ENCODE measurements at places on chromosomes 1 and 21. TPM values are rescaled to one million over a fixed set of nuclear protein-coding genes. Genes with fewer than 3 reads are reported as not detected.

The RASSF5 gene
- total RNA-seq, result 182 TPM

DNA sequence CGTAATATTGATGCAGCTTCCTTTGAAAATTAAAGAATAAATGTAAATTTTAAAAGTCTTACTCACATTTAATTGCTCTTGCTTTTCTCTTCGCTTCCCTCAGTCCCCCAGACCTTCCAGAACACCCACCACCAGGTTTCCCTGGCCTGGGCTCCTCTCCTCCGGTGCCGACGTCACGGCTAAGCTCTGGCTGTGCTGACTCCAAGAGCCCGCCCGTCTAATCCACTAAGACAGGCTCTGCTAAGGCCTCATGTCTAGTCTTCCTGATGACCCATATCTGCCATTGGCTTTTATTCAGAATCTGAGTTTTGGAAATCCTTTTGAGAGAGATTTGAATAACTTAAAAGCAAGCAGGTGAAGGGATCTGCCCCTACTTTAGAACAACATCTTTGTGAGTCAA is 53.9 kb upstream of the NADK start:
- no peak for DNase-seq
- H3K4me1 ChIP-seq, result peaks cover 19% of the 10 kb centered on the region
- no peak overlapping the region for H3K4me3 ChIP-seq
- H3K27ac ChIP-seq, result no peak overlapping the region

GRCh38 chr1:32223683-32224082 is 1.5 kb downstream of the EIF3I start:
- H3K36me3 ChIP-seq, result peaks cover 55% of the 10 kb centered on the region
- DNase-seq, result no peak
- H3K27me3 ChIP-seq, result no peaks in the 10 kb centered on the region

The XCL1 gene
- total RNA-seq, result 75.2 TPM

DNA sequence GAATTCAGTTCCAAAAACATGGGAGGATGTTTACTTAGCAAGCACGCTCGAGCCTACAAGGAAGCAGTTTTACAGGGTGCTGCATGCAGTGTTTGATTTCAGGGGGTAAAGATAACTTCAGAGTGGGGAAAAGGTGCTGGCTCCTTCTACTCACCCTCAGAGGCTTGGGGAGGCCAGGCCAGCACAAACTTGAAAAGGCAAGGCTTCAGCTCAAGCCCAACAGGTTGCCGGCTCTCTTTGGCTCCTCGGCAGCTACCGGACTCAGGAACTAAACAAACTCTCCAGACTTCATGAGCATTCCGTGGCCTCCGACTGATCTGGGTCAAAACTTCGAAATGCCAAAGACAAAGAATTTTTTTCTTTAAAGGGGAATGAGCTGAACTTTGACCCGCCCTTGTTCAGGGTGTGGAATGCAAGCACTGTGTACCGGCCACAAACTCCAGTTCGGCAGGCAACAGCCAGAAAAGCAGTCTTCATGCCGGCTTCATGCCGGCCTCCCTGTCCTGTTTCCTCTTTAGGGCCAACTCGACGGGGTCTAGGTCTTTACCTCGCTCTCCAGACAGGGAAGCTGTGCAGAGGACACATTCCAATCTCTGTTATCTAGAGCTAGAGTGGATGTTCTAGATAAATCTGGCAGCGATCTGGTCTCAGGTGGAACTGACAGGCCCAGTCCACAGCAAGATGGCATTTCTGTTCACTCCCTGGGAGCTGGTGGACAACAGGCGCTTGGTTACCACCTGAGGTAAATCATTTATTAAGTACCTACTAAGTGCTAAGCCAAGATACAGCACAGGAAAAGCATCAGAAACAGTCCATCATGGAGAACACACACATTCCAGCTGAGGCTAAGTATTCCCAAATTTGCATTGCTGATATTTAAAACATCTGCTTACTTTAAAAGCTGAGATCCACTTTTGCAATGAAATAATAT is 75.0 kb downstream of the CD46 start:
- peak overlapping the region; percentile 94 for H3K27ac ChIP-seq
- peak overlapping the region; percentile 77 for H3K4me3 ChIP-seq
- peaks cover 79% of the 10 kb centered on the region for H3K4me1 ChIP-seq
- H3K27me3 ChIP-seq, result no peaks in the 10 kb centered on the region
- no peak for DNase-seq
- H3K36me3 ChIP-seq, result peaks cover 37% of the 10 kb centered on the region

DNA sequence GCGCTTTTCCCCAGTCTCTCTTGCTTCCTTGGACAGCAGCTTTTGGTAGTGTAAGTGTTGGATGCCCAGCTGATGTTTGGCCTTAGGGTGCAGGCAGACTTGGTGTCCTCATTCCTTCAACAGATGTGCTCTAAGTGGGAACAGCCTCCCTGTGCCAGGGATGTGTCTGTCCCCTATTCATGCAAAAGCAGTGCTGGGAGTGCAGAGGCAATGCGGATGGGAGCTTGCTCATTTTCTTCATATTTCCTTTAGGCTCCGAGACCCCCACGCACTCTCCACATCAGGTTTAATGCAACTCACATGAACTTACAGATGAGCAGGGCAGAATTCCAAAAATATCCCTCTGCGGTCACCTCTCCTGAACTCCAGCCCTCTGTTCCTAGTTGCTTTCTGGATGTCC is 96.1 kb downstream of the IER5 start:
- peaks cover 8% of the 10 kb centered on the region for H3K4me1 ChIP-seq
- H3K27ac ChIP-seq, result no peak overlapping the region

DNA sequence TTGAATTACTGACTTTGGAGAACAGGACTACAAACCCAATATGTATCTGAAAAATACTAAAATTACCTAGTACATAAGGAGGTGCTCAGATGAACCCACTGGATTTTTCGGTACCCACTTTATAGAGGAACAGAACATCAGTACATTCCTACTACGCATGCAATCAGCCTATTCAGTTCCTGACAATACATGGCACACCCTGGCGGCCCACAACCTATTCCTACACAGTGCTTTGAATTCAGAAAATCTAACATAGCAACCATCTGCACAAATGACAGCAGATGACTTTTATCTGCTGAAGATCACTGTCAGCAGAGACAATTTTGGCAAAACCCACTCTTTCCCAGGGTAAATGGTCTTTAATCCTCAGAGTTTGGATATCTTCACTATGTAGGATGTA is 257.1 kb upstream of the GREM2 start:
- no peaks in the 10 kb centered on the region for H3K4me1 ChIP-seq
- no peak overlapping the region for H3K27ac ChIP-seq
- H3K4me3 ChIP-seq, result no peak overlapping the region
- H3K27me3 ChIP-seq, result no peaks in the 10 kb centered on the region
- DNase-seq, result no peak
- H3K36me3 ChIP-seq, result no peaks in the 10 kb centered on the region

GRCh38 chr1:91913018-91913417 is 27.1 kb upstream of the TGFBR3 start:
- H3K27ac ChIP-seq, result no peak overlapping the region
- H3K36me3 ChIP-seq, result no peaks in the 10 kb centered on the region
- peaks cover 5% of the 10 kb centered on the region for H3K27me3 ChIP-seq
- no peak overlapping the region for H3K4me3 ChIP-seq
- peaks cover 5% of the 10 kb centered on the region for H3K4me1 ChIP-seq
- DNase-seq, result no peak

DNA sequence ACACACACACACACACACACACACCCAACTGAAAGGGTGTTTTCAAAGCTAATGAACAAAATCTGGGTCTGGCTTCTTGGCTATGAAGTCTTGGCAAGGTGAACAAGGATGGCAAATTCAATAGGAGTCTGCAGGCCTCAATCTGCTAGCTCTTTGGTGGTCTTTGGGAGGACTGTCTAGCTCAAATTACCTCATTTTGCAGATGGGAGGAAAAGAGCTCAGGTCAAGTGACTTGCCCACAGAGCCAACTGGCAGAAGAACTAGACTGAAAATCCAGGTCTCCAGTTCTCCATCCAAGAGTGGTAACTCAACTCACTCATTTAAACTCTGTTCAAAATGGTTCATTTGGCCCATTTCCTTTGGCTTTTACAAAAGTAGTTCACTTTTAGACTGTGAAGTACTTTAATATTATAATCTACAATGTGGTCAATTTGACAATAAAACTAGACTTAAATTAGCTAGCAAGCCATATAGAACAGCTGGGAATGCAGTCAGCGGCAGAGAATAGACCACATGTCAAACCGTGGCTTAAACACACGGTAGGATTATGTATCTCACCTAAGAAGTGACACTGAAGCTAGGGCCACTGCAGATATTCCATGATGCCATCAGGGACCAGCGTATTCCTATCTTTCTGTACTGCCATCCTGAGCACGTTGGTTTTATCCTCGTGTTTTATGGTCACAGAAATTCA is 112.9 kb downstream of the APP start:
- no peak overlapping the region for H3K27ac ChIP-seq
- peaks cover 7% of the 10 kb centered on the region for H3K4me1 ChIP-seq
- H3K4me3 ChIP-seq, result no peak overlapping the region
- no peak for DNase-seq

- H3K4me1 ChIP-seq, result no peaks in the 10 kb centered on the region
- H3K27me3 ChIP-seq, result no peaks in the 10 kb centered on the region
- no peak overlapping the region for H3K27ac ChIP-seq
These were observed 145.8 kb upstream of the TMPRSS15 start for GRCh38 chr21:18549214-18549905.

DNA sequence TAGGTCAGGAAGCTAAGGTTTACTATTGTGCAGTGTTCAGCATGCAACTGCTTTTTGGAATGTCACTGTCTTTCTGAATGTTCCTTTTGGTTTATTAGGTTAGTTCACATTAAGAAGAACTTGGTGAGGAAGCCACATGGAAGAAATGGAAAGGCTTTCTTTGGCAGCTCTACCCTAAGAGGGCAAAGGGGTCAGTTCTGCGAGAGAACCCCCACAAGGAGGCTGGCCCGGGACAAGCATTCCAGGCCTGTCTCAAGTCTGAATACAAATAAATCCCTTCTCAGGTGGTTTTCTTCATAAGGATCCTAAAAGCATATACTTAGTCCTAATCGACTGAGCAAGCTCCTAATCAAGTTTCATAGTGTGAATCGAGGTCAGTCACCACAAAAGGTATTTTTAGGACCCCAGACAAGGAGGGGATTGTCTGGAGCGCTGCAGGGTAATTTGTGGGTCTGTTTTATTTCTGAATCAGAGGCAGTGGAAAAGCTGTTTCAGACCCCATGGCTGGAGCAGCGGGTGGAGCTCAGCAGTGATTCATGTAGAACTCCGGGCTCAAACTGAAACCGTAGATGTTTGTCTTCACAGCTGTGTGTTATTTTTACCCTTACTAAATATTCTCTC is 63.3 kb downstream of the ERG start:
- H3K36me3 ChIP-seq, result no peaks in the 10 kb centered on the region
- DNase-seq, result no peak
- H3K4me3 ChIP-seq, result no peak overlapping the region
- H3K27me3 ChIP-seq, result peaks cover 5% of the 10 kb centered on the region
- no peaks in the 10 kb centered on the region for H3K4me1 ChIP-seq

The SAMD11 gene
- total RNA-seq, result not detected

- DNase-seq, result peak; percentile 68
- H3K27ac ChIP-seq, result peak overlapping the region; percentile 93
- no peaks in the 10 kb centered on the region for H3K27me3 ChIP-seq
- peaks cover 61% of the 10 kb centered on the region for H3K4me1 ChIP-seq
- H3K4me3 ChIP-seq, result peak overlapping the region; percentile 71
These were observed 14.9 kb downstream of the PDIK1L start for GRCh38 chr1:26126321-26127084.

GRCh38 chr1:243970077-243970476 is 81.0 kb upstream of the ZBTB18 start:
- no peak overlapping the region for H3K4me3 ChIP-seq
- peaks cover 9% of the 10 kb centered on the region for H3K27me3 ChIP-seq
- no peak for DNase-seq
- H3K27ac ChIP-seq, result no peak overlapping the region
- no peaks in the 10 kb centered on the region for H3K4me1 ChIP-seq
- H3K36me3 ChIP-seq, result no peaks in the 10 kb centered on the region

- H3K27ac ChIP-seq, result no peak overlapping the region
- H3K36me3 ChIP-seq, result peaks cover 9% of the 10 kb centered on the region
- DNase-seq, result no peak
- no peak overlapping the region for H3K4me3 ChIP-seq
These were observed 9.9 kb upstream of the NPHP4 start for GRCh38 chr1:6001992-6002576.

DNA sequence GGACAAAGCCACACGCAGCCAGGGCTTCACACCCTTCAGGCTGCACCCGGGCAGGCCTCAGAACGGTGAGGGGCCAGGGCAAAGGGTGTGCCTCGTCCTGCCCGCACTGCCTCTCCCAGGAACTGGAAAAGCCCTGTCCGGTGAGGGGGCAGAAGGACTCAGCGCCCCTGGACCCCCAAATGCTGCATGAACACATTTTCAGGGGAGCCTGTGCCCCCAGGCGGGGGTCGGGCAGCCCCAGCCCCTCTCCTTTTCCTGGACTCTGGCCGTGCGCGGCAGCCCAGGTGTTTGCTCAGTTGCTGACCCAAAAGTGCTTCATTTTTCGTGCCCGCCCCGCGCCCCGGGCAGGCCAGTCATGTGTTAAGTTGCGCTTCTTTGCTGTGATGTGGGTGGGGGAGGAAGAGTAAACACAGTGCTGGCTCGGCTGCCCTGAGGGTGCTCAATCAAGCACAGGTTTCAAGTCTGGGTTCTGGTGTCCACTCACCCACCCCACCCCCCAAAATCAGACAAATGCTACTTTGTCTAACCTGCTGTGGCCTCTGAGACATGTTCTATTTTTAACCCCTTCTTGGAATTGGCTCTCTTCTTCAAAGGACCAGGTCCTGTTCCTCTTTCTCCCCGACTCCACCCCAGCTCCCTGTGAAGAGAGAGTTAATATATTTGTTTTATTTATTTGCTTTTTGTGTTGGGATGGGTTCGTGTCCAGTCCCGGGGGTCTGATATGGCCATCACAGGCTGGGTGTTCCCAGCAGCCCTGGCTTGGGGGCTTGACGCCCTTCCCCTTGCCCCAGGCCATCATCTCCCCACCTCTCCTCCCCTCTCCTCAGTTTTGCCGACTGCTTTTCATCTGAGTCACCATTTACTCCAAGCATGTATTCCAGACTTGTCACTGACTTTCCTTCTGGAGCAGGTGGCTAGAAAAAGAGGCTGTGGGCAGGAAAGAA is 8.1 kb downstream of the PSRC1 start:
- H3K27me3 ChIP-seq, result no peaks in the 10 kb centered on the region
- DNase-seq, result no peak
- peaks cover 5% of the 10 kb centered on the region for H3K36me3 ChIP-seq
- H3K27ac ChIP-seq, result no peak overlapping the region
- H3K4me1 ChIP-seq, result peaks cover 8% of the 10 kb centered on the region
- H3K4me3 ChIP-seq, result no peak overlapping the region

The CYP4Z1 gene
- total RNA-seq, result not detected

The PDPN gene
- total RNA-seq, result not detected

DNA sequence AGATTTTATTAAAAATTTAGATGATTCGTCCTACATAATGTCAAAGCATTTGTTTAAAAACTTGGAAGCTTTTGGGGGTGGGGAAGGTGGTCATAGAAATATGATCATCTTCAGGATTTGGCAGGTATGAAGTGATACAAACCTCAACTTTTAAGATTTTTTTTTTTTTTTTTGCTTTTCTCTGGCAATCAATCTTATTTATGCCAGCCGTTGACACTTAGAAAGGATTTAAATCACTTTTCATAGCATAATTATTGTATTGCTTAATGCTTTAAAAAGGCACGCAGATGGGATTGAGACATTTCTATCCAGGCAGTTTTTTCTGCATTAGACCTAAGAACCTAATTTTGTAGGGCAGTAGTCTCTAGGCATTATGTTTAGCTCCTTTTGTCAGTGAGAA is 19.7 kb downstream of the MRPS6 start:
- DNase-seq, result no peak
- H3K4me3 ChIP-seq, result no peak overlapping the region
- peaks cover 77% of the 10 kb centered on the region for H3K36me3 ChIP-seq
